Fibroblast of skin of left biceps (primary cell): ENCODE measurements at places on chromosomes 1 and 21.

DNA sequence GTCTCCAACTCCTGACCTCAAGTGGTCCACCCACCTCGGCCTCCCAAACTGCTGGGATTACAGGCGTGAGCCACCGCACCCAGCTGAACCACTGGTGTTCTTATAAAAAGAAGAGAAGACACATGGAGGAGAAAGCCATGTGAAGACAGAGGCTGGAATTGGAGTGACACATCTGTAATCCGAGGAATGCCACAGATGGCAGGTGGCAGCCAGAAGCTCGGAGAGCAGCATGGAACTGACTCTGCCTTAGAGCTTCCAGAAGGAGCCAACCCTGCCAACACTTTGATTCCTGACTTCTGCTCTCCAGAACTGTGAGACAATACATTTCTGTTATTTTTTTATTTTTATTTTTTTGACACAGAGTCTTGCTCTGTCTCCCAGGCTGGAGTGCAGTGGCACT lies 59.0 kb upstream of the ATP2B4 start:
- no peak for DNase-seq

DNA sequence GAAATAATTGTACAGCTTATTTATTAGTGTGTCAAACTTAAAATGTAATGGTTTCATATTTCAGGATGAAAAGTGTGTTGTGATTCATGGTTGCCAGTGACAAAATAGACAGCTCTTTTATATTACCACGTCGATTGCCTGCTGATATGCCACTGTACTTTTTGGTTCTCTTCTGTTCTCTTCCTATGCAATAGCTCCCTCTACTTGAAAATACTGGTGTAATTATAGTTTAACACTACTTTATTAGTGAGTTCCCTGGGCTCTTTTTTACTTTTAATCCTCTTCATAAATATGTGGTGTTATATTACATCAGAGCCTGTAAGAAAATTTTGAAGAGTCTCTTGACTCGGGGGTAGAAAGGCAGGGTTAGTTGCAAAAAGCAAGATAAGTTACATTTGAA lies 111.3 kb downstream of the PATJ start:
- DNase-seq, result peak; percentile 15

DNA sequence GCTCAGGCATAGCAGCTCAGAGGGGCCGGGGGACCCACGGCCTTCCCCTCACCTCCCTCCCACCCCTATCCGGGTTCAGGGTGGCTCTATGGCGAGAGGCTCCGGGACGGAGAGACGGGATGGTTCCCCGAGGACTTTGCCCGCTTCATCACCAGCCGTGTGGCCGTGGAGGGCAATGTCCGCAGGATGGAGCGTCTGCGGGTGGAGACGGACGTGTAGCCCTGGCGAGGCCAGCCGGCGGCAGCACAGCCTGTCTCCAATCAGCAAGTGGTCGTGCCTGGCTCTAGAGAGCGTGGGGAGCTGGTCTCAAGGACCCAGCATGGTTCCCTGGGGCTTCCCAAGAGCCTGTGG lies 25.9 kb downstream of the ARHGEF16 start:
- DNase-seq, result no peak

GRCh38 chr1:113042285-113043143 lies 30.5 kb upstream of the LRIG2 start:
- DNase-seq, result peak; percentile 62

DNA sequence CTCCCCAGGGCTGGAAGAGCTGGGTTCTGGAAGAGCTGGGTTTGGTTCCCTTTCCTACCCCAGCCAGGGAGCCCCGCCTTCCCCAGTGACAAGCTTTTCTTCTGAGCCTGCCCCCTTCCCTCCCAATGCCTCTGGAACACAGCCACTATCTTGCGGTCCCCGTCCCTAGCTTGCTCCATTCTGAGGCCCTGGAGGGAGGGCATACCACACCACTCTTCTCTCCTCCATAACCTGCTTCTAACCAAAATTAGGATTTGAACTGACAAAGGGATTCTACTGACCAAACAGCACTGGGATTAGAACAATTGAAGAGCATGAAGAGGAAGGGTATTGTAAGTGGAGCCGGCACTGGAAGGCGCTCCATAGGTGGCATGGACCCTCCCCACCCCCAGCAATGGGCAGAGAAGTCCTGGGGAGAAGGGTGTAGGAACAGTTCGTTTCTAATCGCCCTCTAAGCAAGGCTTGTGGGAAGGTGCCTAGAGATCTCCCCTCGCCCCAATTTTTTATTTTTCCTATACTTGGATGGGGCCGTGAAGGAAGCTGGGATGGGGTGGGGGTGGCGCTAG lies 690 bp downstream of the C1orf216 start:
- peak; percentile 18 for DNase-seq

DNA sequence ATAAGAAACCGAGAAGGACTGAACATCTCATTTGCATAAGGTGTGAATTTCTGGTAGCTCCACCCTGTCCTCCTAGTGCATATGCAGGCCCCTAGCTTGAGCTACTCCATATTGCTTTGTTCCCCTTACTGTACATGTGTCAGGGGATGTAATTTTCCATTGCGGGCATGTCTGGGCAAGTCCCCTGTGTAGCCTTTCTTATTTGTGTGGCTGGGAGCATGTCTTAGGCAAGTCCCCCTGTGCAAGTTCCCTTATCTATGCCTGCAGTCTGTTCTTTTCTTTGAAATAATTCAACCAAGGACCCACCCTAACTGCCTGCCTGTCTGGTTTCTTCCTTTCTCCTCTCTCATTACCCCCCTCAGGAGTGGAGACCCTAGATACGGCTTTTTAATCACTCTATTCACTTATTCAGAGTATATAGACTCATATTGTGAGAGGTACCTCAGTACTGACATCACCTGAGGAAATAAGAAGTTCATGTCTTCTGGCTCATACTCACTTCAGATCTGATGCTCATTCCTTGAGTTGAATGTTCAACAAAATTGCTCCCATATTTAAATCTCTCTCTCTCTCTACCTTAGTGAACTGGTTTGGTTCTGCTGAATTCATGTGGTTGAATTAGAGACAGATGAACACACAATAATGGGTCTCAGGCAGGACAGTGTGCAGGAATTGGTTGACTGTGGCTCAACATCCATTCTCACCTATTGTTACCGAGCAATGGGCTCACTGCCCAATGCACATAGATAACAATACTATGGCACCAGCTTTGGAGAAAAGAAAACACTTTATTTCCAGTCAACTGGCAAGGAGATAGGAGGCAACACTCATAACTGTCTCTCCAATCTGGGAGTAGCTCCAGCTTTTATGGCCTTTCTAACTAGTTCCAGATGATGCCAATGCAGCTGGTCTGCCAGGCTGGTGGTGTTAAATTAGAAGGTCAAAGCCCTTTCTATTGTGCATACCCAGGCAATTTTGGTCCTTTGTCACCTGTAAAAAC lies 27.9 kb upstream of the NPL start:
- DNase-seq, result no peak

GRCh38 chr21:36773117-36773516 lies 74.2 kb downstream of the SIM2 start:
- DNase-seq, result peak; percentile 17

DNA sequence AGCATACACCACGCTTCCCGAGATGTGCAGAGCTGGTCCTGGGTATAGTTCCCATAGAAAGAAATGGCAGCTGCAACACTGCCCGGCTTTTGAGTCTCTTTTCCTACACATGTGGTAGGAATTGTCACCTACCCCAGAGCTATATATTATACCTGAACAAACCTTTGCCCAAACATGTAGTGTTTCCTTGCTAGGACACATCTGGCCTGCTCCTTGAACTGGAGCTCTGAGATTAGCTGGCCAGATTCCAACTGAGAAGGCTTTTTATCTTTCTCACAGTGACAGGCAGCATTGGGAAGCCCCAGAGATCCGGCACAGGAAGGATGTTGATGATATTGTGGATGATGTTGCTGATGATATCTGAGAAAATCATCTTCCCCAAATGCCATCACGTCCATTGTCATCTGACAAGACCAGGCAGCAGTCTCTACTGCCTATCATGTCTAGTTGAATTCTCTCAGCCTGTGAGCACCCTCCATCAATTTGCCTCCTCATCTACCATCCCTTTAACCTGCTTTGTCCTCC lies 115.0 kb upstream of the SMYD2 start:
- DNase-seq, result no peak

DNA sequence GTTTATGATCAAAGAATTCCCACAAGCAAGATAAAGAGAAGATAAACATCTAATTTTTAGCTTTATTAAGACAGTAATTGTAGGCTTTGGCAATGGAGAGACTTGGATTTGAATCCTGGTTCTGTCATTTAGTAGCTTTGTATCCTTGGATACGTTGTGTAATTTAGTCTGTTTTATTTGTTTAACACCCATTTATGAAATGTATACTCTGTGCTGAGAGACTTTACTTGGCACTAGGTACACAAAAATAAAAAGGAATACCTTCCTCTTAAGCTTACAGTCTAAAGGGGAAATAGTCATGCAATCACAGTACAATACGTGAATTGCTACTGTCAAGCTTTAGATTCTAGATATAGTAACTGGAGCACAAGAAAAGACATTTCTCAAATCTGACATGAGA lies 23.8 kb downstream of the ZMPSTE24 start:
- DNase-seq, result no peak

DNA sequence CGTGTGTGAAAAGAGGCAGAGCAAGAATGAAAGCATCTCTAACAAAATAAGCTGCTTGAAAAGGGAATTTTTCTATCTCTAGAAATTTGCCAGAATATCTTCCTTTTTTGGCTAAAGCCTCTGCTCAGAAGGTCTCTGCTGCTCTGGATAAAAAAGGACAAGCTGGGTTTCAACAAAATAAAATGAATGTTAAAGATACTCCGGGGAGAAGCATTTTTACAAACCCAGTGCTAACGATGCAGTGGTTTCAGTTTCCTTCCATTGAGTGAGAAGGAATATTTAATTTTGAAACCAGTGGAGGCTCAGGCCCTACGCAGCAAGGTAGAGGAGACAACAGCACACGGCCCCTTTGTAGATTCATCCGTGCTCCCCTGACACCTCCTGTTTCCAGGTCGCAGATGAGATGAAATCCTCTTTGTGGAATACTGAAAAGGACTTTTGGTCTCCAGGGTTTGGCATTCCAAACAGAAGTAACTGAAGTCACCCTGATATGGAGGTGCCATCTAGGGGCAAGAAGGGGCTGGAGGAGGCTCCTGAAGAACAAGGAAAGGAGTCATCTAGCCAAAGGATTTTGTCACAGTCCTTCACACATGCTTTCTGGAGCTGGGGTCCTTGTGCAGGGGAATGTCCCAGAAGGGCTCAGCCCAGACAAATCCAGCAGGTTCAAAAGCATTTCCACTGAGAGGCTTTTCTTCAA lies 65.7 kb upstream of the SYT6 start:
- no peak for DNase-seq

DNA sequence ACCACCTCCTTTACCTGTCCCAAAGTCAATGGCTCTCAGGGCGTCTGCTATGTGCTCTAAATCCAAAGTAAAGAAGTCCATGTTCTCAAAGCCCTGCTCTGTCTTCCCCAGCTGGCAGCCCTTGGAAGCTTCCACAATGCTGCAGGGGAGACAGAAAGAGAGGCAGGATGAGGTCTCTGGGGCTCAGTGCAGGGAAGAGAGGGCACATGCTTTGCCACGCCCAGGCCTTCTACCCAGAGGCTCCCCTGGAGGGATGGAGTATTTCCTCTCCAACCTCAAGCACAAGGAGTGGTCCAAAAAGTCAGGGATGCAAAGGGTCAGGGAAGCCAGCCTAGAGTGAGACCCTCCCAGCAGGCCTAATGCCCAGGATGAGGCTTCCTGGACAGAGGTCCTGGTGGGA lies 10.2 kb downstream of the TRIM63 start:
- DNase-seq, result no peak

GRCh38 chr1:215970406-215970805 lies 403.3 kb downstream of the KCTD3 start:
- DNase-seq, result no peak

- no peak for DNase-seq
Measured at GRCh38 chr1:229076195-229076594, 194.7 kb upstream of the RAB4A start.

GRCh38 chr1:6950001-6950765 lies 164.9 kb downstream of the CAMTA1 start:
- no peak for DNase-seq

DNA sequence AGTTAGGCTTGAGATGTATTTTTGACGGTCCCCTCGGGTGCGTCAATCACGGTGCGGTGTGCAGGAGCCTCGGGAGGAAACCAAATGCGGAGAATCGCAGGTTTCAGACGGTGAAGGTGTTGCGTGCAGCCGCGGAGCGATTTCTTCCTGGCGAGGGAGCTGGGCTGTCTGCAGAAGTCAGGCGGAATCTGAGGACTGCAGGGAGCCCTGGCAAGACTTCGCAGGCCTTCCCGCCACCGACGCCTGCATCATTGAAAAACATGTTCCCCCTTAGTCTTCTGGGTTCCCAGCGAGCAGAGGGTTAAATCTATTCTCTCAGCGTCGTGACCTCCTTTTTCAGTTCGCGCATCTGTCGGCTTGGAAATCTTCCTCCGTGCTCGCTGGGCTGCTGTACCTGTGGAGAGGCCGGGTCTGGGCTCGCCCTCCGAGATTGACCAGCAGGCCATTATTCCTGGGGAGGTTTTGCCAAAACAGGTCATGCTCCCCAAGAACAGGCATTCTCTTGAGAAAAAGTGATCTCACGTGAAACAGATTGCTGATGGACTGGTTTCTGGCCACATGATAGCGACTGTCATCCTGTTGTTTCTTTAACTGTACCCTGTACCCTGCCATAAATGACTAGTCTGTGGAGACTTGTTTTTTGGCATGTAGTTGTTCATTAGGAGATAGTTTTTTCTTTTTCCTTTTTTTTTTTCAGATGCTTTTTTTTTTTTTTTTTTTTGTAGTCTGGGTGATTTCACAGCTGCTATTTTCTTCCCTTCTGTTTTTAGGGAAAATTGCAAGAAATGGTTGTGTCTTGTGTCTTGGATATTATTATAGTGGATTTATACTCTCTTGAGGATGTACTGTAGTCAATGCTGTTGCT lies 894 bp downstream of the EPB41 start:
- DNase-seq, result peak; percentile 6
